ENCODE measurements at places on chromosomes 5 and 9.
A peak's percentile ranks its signal among the peaks of the same experiment; 100 is the strongest.

- DNase-seq: no peak
Observed at GRCh38 chr5:180639741-180640610, 9.4 kb downstream of the FLT4 start.

DNA sequence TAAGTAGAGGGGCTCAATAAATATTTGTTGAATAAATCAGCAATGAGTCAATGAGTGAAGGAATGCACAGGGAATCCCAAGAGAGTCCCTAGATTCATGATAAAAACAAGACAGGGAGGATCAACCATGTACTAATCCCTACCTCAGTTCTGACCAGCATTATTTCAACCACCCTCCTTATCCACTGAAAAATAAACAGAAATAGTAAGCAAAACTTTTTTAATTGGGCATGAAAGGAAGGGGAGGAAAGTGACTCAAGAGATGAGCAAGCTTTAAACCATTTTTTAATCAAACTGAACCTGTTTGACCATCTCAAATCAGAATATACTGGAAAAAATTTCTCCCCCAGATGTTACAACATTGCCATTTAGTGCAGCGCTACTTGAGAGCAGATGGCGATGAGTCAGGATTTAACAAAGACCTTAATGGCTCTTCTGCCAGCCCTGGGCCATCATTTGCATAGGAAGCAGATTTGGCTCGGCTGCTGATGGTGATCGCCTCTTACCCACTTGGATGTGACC, 194.8 kb upstream of the SLC30A5 start:
- no peak for DNase-seq

- no peak for DNase-seq
Observed at GRCh38 chr5:151903243-151903653, 21.4 kb downstream of the GLRA1 start.

GRCh38 chr5:149550594-149551226, 529 bp downstream of the CSNK1A1 start:
- DNase-seq: no peak

- DNase-seq: no peak
Observed at GRCh38 chr9:71743217-71743705, 25.1 kb downstream of the CEMIP2 start.

GRCh38 chr9:79131246-79131774, 440.5 kb upstream of the TLE4 start:
- DNase-seq: peak; percentile 70

DNA sequence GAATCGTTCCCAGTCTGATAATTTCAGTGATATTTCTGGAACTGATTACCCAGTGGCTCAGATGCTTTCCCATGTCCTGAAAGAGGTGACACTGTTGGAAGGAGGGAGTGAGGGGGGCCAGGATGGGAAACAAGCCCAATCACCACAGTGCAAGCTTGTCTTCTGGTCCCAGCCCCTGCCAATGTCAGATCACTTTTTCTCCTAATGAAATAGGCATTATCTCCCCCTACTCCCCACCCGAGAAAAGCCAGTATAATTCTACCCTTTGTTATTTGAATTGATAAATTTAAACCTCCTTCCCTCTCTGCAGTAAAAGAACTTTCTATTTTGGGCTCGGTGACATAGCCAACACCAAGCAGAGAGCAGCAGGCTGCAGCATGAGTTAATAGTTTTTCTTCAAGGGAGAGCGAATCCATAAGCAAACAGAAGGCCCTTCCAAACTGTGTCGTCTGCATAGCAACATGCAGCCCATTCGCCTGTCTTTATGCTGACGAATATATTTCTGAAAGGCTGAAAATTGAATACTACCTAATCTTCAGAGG, 14.6 kb upstream of the PPP2CA start:
- DNase-seq: peak; percentile 94

GRCh38 chr5:121762426-121762825, 89.3 kb upstream of the FTMT start:
- DNase-seq: no peak

GRCh38 chr5:71640408-71640807, 53.3 kb downstream of the MCCC2 start:
- no peak for DNase-seq
